ENCODE measurements at places on chromosomes 11 and 22.

- DNase-seq: no peak
Measured at GRCh38 chr11:28343304-28344233, 235.4 kb downstream of the METTL15 start.

DNA sequence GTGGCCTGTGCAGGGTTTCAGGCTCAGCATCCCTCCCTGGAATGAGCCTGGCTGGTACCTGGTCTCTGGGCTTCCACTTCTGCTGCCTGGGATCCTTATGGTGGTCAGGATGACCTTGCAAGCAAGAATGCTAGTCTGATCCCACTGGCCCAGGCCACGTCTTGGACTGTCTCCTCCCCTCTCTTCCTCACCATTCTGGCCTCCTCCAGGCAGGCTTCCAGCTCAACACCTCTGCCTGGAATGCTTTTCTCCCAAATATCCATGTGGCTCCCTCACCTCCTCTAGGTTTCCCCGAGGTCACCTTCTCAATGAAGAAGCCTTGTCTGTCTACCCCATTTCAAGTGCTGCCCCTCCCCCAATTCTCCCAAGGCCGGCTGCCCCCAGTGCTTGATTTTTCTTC is 39.4 kb upstream of the ALX4 start:
- no peak for DNase-seq

GRCh38 chr22:46294784-46295183 is 1.9 kb upstream of the GTSE1 start:
- no peak for DNase-seq

DNA sequence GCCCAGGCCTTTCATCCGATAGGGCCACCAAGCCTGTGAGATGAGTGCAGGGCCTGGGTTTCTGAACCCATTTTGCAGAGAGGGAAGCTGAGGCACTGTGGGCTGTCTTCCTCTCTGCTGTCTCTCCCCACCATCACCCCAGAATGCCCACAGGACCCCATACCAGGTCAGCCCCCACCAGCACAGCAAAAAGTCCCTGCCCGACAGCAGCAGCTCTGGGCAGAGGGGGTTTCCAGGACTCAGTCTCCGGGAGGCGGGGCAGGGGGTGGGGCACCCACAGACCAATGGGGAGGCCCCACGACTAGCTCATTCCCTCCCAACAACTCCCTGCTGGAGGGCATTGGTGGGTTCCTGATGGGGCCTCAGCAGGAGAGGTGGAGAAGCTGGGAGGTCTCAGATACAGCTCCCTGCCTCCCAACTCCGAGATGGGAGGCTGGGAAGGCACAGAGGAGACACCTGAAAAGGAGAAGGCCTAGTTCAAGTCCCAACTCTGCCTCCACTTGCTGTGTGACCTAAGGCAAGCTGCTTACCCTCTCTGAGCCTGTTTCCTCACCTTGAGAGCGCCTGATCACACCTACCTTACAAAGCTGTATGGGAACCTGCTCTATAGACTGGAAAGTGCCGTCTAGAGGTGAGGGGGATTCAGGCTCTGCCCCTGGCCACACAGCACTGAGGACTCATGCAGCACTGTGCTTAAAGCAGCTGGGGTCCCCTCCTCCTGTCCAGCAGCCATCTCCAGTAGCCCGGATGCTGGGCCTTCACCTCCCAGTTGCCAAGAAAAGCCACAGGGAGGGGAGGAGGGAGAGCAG is 3.5 kb downstream of the CBX7 start:
- peak; percentile 78 for DNase-seq

DNA sequence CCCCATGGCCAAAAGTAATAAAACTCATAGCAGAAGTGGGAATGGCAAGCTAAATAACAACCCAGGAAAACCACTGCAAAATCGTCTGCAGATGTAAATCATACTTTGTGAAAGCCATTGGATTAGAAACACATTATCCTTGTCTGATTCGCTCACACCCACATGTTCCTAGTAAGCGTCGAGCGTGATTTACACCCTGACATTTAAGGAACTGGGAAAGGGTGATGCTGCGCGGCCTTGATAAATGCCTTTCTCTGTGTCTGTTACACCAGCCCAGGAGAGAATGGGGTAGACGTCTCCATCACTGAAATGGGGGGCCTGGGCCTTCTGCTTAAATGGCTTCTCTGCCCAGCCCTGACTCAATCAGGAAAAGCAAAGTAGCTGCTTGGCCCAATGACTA is 162.7 kb downstream of the NTM start:
- no peak for DNase-seq

DNA sequence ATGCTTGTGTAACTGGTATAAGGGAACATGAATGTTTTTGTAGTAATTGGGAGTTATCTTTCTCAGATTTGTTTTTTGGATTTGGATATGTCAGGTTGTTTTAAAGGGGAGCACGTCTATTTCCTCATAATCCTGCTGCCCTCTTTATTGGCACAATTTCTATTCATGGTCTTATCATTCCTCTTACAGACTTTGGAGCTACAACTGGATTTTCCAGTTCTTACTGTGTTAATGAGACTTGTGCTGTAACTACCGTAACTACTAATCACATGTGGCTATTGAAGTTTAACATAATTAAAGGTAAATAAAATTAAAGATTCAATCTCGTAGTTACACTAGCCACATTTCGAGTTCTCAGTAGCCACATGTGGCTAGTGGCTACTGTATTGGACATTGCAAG is 1.9 kb downstream of the FDX1 start:
- DNase-seq: no peak

All from activated T-helper 9 cell treated with anti-CD3 and anti-CD28 coated beads, Interleukin-2, amount 50 U/mL, for 16 hours (primary cell).